ENCODE measurements at places on chromosomes 2 and 18. TPM values are rescaled to one million over a fixed set of nuclear protein-coding genes. Genes with fewer than 3 reads are reported as not detected.
A peak's percentile ranks its signal among the peaks of the same experiment; 100 is the strongest.

The KIAA2012 gene
- total RNA-seq = not detected

The MAPRE3 gene
- 33.4 TPM for total RNA-seq

The REG1A gene
- total RNA-seq = not detected

The CEP192 gene
- total RNA-seq = 24.0 TPM

The GATA6 gene
- total RNA-seq = 95.5 TPM

The ZEB2 gene
- 91.7 TPM for total RNA-seq

- no peaks in the 10 kb centered on the region for H3K4me1 ChIP-seq
- no peak for DNase-seq
- no peaks in the 10 kb centered on the region for H3K27me3 ChIP-seq
- H3K27ac ChIP-seq = no peak overlapping the region
Measured at GRCh38 chr2:79830501-79830900, 317.6 kb downstream of the CTNNA2 start.

GRCh38 chr2:98608962-98609604 lies 694 bp downstream of the UNC50 start:
- H3K27ac ChIP-seq = peak overlapping the region; percentile 95
- peak overlapping the region; percentile 93 for H3K4me3 ChIP-seq
- no peaks in the 10 kb centered on the region for H3K27me3 ChIP-seq
- no peak for DNase-seq
- H3K36me3 ChIP-seq = peaks cover 41% of the 10 kb centered on the region

- H3K27me3 ChIP-seq = no peaks in the 10 kb centered on the region
- no peaks in the 10 kb centered on the region for H3K36me3 ChIP-seq
- no peak overlapping the region for H3K27ac ChIP-seq
- no peak overlapping the region for H3K4me3 ChIP-seq
- H3K4me1 ChIP-seq = peaks cover 9% of the 10 kb centered on the region
Measured at GRCh38 chr2:100242476-100242875, 79.8 kb downstream of the LONRF2 start.

GRCh38 chr2:234730066-234730640 lies 221.7 kb upstream of the SH3BP4 start:
- H3K36me3 ChIP-seq = no peaks in the 10 kb centered on the region
- no peak for DNase-seq
- H3K27ac ChIP-seq = no peak overlapping the region

- H3K4me1 ChIP-seq = peaks cover 76% of the 10 kb centered on the region
- peak overlapping the region; percentile 44 for H3K27ac ChIP-seq
- H3K4me3 ChIP-seq = no peak overlapping the region
- H3K27me3 ChIP-seq = no peaks in the 10 kb centered on the region
- no peak for DNase-seq
- H3K36me3 ChIP-seq = no peaks in the 10 kb centered on the region
Measured at GRCh38 chr2:36413218-36413617, 57.6 kb downstream of the CRIM1 start.

- no peak overlapping the region for H3K4me3 ChIP-seq
- H3K27me3 ChIP-seq = no peaks in the 10 kb centered on the region
- no peak for DNase-seq
Measured at GRCh38 chr2:208373460-208374089, 33.0 kb upstream of the PTH2R start.

DNA sequence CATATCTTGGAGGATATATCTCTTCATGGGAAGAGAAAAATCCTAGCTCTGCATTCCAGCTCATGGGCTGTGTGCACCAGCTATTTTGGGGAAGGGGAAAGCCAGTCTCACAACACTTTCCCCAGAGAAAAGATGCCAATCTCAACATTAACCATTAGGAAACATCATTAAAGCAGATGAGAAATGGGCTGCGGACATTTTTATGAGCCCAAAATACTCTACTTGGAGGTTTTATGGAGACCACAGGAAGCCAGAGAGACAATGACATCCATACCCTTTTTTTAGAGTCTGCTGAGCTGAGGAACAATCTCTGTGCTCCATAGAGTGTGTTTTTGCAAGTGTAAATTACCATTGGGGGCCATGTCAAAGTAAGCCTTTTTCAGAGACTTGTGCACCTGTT lies 213.7 kb downstream of the TRIB2 start:
- no peaks in the 10 kb centered on the region for H3K27me3 ChIP-seq
- H3K36me3 ChIP-seq = no peaks in the 10 kb centered on the region
- H3K4me1 ChIP-seq = no peaks in the 10 kb centered on the region
- H3K4me3 ChIP-seq = no peak overlapping the region
- H3K27ac ChIP-seq = no peak overlapping the region
- DNase-seq = no peak

- no peaks in the 10 kb centered on the region for H3K4me1 ChIP-seq
- H3K36me3 ChIP-seq = no peaks in the 10 kb centered on the region
- H3K27me3 ChIP-seq = no peaks in the 10 kb centered on the region
Measured at GRCh38 chr2:133710613-133711012, 142.3 kb upstream of the NCKAP5 start.

DNA sequence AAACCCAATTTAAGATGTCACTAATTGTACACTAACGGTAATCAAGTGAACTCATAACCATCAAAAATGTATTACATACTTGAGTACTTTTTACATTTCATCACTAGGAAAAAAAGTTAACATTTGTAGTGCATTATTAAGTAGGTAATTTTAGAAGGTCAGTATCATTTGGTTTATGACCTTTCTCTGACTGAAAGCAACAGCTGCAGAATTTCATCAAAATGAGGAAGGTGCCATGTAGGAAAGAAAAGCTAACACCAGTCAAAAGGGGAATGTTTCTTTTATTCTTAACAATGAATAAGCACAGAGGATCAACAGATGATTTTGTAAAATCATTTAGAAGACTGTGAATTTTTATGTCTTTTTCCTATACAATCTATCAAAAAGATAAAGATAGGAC lies 79.0 kb downstream of the PIGN start:
- no peaks in the 10 kb centered on the region for H3K27me3 ChIP-seq
- H3K27ac ChIP-seq = no peak overlapping the region
- no peak for DNase-seq
- H3K4me3 ChIP-seq = no peak overlapping the region
- H3K4me1 ChIP-seq = no peaks in the 10 kb centered on the region

DNA sequence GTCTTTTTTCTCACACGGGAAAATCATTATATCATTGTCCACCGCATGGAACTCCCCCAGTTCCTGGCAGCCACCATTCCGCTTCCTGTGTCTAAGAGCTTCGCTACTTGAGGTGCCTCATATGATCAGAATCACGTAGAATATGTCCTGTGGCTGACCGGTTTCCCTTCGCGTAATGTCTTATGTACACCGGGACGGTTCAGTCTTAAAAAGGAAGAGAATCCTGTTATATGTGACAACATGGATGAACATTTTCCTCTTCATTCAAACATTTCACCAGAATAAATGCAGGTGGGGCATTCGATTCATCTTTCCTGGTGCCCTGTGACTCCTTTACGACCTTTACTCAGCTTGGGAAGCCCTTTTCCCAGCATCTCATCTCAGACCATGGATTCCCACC lies 131.7 kb upstream of the TWIST2 start:
- no peak overlapping the region for H3K4me3 ChIP-seq
- H3K4me1 ChIP-seq = no peaks in the 10 kb centered on the region
- peak; percentile 42 for DNase-seq
- H3K36me3 ChIP-seq = no peaks in the 10 kb centered on the region
- H3K27ac ChIP-seq = no peak overlapping the region
- no peaks in the 10 kb centered on the region for H3K27me3 ChIP-seq

DNA sequence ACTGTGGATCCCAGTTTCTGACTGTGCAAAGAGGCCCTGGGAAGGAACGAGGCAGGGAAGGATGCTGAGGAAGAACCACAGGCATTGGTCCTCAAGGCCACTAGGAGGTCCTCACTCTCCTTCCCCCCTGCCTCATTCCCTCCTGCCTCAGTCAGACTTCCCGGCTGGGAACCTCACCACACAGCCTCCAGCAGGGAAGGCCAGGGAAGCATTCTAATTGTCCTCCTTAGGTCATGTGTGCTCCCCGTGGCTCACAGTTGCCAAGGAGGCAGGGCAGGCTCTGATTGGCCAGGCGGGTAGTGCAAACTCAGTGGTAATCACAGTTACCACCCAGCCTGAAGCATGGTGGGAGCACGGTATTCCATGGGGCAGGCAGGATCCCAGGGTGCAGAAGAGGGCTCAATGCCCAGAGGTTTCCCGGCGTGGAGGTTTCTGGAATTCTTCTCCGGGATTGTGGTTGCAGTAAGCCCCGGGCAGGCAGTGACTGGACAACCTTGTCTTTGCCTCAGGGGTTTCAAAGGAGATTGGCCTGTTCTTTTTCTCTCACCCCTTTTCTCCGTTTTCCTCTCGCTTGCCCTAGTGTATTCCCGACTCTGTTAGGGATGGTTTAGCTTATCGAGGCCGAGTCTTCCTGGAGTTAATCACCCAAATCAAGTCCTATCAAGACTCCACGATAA lies 27.1 kb downstream of the FER1L5 start:
- no peak overlapping the region for H3K27ac ChIP-seq
- no peak for DNase-seq
- H3K4me3 ChIP-seq = no peak overlapping the region
- H3K36me3 ChIP-seq = no peaks in the 10 kb centered on the region
- no peaks in the 10 kb centered on the region for H3K27me3 ChIP-seq

Data from right atrium auricular region (tissue), 2 donors.